ENCODE measurements at places on chromosomes 6 and 20.
A peak's percentile ranks its signal among the peaks of the same experiment; 100 is the strongest.

DNA sequence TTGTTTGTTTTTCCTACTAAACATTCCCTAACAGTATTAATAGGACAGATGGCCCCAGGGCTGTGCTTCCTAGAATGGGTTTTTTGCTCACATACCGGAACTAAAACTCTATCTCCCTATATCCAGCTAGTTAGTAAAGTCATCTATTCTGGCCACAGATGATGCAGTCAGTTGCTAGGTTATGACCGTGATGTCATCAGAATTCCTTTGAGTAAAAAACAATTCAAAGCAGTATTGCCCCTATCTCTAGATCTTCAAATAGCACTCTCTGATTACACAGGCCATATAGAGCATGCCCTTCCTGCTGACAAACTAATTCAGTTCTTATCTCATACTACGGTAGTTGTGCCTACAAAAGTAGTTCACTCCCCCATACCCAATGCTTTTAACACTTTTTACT is 17.9 kb upstream of the ZNF451 start:
- no peak for DNase-seq

DNA sequence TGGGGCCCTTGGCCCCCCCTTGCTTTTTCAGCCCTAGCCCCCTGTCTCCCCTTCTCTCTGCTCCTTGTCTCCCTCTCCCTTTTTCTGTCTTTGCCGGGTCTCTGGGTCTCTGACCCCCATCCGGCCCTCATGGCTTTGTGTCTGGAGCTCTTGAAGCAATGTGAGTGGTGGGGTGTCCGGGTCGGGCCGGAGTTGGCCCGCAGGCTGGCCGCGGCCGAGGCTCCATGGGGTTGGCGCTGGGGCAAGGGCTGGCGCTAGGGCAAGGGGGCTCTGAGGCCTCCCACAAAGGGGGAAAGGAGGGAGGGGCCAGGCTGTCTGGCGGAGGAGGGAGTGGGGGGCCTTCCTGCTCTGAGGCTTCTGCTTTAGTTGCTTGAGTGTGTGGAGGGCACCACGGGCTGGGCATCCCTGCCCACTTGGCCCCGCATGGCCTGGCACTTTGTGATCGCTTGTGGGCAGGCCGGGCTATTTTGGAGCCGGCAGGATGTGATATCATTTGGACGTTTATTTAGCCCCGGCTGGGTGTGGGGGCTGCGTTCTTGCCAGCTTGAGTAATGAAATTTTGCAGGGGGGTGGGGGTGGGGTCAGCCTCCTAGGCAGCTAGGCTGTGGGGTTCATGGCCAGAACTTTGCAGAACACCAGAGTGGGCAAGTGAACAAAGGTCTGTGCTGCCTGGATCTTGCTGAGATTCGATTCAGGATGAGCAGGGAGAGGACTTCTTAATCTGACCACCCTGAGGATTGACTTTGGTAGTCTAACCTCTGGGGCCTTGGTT is 78.7 kb upstream of the MYL9 start:
- peak; percentile 45 for DNase-seq

GRCh38 chr6:141326426-141326825 is 806.3 kb upstream of the GJE1 start:
- DNase-seq = peak; percentile 40

DNA sequence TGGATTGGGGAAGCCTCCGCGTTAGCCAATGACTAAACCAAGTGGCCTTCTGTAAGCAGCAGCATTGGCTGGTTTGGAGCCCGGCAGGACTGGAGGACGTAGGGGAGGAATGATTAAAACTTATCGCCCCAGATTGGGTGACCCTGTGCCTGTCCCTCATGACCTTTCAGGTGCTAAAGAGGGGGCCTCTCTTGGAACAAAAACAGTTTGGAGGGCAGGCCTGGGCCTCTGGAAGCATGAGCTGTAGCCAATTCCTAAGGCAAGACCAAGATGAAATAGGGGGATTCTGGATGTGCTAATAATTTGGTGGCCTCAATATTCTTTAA is 1.4 kb downstream of the GMPR start:
- DNase-seq = no peak

GRCh38 chr20:51237791-51238190 is 214.9 kb upstream of the KCNG1 start:
- no peak for DNase-seq

- peak; percentile 77 for DNase-seq
These were observed 12.9 kb downstream of the COX7A2 start for GRCh38 chr6:75230484-75231325.

DNA sequence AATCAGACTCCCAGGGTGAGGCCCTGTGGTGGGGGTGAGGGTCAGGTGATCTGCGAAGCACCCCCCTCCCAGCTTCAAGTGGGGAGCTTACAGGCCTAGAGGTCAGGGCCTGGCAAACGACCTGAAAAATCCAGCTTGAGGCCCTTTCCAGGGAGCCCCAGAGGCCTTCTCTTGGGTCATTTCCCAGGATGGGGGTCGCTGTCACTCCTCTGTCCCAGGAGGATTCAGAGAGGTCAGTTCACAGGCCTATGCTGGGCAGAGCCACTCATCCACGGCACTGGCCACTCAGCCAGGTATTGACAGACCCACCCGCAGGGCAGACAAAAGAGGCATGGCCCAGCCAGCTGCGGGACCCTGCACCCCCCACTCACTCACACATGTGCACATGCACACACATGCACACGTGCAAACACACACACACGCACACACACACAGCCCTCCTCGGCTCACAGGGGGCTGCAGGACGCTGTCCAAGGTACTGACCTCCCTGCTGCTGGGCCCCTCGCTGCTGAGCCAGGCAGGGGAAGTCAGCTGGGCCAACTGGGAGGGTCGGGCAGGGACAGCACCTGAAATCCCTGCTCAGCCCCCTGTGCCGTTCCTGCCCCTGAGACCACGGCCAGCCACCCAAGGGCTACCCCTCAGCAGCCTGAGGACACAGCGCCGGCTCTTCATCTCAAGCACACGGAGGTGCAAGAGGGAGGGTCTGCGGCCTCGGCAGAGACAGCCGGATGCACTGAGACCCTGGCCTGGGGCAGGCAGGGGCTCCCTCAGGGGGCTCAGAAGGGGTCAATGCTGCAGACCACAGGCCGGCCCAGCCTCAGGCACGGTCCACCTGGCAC is 113.8 kb downstream of the TAF4 start:
- peak; percentile 69 for DNase-seq

DNA sequence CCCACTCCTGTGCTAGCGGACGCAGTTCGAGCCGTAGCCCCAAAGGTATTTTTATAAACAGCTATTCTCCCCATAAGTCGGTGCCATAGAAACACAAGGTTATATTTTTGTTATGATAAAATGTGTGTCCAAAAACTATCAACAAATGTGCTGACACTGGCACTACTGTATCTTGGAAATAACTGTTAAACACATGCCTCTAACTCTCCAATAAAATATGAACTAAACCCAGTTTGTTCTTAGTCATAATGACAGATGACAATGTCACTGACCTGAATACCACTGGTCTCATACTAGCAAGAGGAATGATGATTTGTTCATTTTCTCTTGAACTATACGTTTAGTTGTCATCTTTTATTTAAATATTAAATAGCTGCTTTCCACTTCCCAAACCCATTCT is 51.4 kb upstream of the NUP153 start:
- no peak for DNase-seq

- no peak for DNase-seq
These were observed 357.8 kb upstream of the JARID2 start for GRCh38 chr6:14887986-14888574.

DNA sequence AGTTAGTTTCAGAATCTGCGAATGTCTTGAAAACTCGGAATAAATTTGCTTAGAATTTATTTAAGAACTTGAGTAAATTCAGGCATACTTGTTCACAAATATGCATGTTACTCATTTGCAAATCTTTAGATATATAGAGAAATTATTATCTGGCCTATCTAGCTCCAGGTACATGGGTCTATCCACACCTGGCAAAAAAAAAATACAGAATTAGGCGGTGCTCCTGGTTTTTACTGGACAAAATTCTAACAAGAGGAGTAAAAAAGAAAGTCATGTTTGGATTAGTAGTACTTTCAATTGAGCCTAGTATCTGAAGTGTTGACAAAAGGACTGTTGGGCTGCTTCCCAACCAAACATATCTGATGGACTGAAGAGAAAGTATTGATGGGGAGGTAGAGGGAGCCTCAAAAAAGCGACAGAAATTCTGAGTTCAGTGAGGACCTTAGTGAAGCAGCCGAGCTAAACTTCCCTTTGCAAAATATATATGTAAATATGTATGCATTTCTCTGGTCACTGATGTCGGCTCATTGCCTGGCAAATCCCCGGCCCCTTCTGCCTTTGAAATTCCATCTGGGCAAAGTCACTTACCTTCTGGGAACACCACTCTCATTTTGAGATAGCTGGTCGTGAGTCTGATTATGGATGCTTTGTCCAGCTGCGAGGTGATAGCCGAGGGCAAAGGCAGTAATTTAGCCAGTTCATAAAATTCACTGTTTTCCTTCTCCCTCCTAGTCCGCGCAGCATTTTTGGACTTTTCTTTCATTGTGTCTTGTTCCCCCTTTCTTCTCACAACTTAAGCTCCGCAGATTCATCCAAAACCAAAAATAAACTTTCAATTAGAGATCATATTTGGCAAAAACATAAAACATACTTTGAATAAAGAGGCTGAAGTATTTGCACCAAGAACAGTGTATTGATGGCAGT is 1.8 kb downstream of the SIM1 start:
- no peak for DNase-seq

DNA sequence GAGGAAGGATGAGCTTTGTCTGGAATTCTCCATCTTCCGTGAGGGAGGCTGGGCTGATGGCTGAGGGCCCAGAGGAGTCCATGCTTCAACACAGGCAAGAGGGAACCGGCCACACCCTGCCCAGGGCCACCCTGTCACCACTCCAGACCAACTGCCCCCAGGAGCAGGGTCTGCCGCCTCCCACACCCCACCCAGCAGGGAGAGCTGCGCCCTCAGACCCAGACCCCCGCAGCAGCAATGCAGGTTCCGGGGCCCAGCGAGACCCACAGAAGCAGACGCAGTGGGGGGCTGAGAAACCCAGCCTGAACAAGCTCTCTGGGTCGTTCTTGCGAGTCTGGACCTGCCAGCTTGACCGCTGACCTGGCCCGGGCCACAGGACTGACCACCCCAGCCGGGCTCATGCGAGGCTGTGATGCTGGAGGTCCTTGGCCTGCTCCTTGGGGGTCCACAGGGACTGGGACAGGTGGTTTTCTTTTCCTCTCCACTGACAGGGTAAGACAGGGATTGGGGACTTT is 25.0 kb downstream of the FRMD1 start:
- DNase-seq = no peak

- peak; percentile 81 for DNase-seq
These were observed 84.4 kb downstream of the CRYBG1 start for GRCh38 chr6:106444777-106445507.

DNA sequence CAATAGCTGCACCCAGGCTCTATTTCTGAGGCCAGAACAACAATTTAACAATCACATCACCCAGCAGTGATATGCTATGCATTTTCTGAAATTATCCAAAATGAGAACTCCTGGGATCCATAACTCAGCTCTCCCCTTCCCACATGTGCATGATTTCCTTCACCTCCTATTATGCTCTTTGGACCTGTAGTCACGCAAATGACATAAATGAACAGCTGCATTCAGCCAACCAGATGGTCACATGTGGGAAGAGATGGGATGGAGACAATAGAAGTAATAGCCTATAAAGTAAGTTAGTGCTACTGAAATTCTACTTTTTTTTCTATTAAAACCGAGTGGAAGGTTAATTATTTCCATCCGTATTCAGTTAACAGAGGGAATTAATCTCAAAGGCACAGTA is 662.1 kb upstream of the ID4 start:
- no peak for DNase-seq

DNA sequence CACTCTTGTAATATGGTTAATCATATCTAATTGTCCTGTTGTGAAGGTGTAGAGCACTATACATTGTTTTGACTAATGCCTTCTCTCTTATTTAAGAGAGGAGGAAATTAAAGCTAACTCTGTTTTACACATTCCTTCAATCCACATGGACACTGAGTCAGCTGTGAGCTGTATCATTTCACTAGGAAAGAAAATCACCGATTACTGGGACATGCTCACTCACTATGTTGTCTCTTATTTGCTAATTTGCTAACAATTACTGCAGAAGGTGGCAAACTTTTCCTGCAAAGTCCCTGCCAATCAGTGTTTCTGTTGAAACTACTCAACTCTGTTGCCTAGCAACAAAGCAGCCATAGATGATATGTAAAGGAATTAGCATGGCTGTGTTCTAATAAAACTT is 98.2 kb downstream of the BCAS1 start:
- no peak for DNase-seq

DNA sequence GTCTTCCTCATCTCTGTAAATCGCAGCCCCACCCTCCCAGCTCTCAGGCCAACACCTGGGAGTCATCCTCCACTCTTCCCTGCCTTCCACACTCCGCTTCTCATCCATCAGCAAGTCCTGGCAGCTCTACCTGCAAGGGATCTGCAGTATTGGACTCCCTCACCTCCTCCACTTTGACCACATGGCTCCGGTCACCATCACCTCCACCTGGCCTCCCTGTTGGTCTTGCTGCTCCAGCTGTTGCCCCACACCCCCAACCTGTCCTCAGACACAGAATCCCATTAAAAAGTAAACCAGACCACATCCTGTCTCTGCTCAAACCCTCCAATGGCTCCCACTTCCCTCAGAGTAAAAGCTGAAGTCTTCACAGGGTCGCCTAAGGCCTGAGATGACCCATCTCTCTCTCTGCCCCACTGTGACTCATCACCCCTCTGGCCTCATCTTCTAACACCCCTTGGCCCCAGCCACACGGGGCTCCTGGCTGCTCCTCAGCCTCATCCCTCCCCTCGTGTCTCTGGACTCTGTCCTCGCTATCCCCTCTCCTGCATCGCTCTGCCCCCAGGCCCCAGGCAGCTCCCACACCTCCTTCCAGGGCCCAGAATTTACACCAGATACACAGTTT is 185.1 kb upstream of the SULF2 start:
- peak; percentile 51 for DNase-seq

- no peak for DNase-seq
These were observed 92.9 kb downstream of the TASP1 start for GRCh38 chr20:13545790-13546189.

- peak; percentile 16 for DNase-seq
These were observed 187.8 kb downstream of the SYNDIG1 start for GRCh38 chr20:24657196-24657595.

- no peak for DNase-seq
These were observed 184.7 kb downstream of the GJA1 start for GRCh38 chr6:121619987-121620740.

DNA sequence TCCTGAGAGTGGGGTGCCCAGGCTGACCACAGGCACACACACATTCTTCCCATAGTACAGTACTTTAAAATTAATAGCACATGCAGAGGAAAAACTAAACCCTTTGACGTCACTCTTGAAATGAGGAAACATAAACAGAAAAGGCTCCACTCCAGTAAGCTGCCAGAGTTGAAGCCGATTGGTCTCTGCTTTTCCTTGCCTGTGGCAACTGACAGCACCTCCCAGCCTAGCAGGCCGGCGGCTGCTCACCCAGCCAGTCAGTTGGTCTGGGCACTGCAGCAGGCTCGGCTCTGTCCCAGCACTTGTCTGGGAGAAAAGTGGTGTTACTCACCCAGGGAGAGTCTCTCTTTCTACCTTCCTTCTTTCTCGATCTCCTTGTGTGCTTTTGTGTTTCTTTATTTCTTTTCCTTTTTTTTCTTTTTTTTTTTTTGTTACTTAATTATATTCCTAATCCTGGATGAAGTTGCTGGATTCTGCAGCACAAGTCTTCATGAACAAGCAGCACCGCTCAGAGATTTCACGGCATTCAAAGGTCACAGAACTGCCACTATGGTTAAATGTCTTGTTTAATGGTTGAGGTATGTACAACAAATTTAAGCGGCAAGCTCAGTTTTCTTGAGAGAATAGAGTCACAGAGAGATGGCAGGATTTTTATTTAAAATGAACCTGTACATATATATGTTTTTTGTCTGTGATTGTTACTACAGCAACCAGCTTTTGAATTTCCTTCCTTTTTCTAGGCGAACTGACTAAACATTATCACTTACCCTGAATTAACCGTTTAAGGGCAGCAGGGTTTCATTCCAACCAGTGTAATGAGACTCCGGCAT is at the start of gene PDE7B:
Gene PDE7B (plus strand): TSS at position 260 of the 830 bp plus-strand sequence.
- peak; percentile 87 for DNase-seq

Measured in hepatocyte (in vitro differentiated cells).